ENCODE measurements at places on chromosomes 3 and 15.
A peak's percentile ranks its signal among the peaks of the same experiment; 100 is the strongest.

DNA sequence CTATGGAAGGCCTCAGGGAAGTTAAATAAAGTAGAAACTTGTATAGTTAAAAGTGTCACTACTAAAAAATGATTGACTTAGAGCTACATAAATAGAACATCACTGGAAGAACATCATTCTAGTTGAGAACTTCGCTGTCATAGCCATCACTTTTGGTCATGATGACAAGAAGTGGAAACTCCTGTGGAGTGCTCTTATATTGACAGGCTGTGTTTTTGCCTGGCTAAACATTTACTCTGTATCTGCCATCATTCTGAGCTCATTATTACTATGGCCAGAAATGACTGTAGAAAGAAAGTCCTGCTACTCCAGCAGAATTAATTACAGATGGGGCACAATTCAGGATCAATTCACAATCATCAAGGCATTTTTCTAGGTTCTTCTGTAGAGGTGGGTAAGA is 165.1 kb upstream of the GOLIM4 start:
- no peak for DNase-seq

- DNase-seq: peak; percentile 85
These were observed 187.1 kb upstream of the LPP start for GRCh38 chr3:187966636-187967406.

DNA sequence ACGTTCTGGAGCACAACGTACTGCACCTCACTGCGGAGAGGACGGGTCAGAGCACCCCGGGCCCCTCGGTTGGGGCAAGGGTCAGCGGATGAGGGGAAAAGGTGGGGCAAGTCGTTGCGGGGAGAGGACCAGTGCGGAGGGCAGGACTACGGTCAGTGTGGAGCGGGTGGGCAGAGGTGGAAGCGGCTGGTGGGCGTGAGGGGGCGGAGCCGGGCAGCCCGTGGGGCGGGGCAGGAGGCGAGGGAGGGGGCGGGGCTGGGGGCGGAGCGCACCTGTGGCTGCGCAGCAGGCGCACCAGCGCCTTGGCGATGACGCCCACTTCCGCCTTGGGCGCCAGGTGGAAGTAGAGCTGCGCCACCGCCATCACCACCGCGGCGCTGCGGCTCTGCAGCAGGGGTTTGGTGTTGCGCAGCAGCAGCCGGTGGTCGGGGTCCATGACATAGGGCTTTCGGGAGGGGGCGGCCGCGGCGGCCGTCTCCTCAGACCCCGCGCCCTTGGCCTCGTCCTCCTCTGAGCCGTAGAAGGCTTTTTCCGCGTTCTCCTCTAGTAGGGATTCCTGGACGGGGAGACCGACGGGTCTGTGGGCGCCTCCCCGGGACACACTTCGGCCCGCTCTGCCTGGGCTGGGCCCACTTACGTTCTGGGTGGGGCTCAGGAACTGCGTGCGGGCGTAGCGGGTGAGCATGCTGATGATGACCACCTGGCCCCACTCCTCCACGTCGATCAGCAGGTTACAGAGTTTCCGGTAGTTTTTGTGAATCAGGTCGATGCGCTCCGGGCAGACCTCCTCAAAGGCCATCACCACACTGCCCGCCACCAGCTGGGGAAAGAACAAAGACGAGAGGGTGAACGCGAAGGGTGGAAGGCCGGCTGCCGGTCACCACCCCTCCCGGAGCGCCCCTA is 29.2 kb downstream of the AP3B2 start:
- peak; percentile 50 for DNase-seq

DNA sequence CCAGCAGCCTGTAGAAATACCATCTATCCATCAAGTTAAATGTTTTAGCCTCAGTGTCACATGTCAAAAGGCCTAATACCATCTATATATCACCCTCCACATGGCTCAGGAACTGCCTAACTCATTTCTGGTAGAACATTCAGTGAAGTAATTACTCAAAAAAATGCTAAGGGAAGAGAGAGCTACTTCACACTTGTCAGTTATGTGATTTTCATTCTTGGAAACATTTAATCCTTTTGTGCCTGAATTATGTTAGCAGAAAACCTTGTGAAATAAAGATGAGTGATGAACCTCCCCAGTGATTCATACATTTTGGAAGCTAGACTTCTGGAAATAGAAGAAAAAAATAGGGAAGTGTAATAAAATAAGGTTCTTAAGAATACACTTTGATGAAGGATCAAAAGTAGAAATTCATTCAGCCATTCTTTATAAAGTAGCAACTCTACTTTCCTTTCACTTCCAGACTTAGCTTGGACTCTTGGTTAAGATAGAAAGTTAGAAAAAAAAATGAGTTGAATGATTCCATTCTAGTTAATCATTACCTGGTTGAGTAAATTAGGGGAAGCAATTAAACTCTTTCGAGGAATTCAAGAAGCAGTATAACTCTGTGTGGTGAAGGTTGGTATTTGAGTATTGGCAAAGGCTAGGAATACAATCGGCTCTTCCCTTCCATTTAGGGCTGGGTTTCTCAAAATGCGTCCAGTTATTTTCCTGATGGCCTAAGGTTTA is 3.6 kb downstream of the OTOL1 start:
- DNase-seq: peak; percentile 62

DNA sequence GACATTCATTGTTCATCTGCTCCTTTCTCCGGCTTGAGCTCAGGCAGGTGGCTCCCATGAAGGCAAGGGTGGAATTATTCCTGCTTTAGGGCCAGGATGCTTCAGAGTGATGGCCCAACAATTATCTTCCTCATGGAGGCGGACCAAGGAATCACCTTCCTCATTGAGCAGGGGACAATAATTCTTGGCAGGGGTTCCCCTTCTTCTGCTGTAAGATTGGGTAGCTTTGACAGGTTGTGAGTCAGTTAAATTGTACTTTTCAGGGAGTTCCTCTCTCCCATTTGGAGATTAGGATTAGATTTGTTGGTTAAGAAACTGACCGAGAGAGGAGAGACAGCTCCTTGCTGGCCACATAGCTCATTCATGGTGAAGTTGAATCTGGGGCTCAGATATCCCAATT is 31.4 kb upstream of the CD47 start:
- DNase-seq: no peak

DNA sequence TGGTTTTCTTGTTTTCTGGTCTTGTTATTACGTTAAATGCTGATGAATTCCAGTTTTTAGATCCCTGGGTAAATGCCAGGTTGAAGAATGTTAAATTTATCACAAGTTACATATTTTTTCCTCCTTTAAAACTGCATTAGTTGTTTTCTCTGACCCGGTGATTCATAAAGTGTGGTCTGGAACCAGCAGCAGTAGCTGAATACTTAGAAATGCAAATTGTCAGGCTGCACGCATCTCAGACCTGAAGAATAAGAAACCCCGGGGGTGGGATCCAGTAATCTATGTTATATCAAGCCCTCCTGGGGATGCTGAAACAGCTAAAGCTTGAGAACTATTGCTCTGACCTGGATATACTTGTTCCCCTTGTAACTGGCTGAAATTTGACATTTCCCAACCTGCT is 69.1 kb downstream of the PEX5L start:
- no peak for DNase-seq

- DNase-seq: no peak
These were observed 22.9 kb upstream of the MED12L start for GRCh38 chr3:151062611-151063010.

Measured in spinal cord (tissue), 10 donors.